Stimulated activated CD8-positive, alpha-beta memory T cell treated with anti-CD3 and anti-CD28 coated beads, Interleukin-7, amount 100 ng/mL, for 1 hour (primary cell): ENCODE measurements at places on chromosomes 5 and 9.

DNA sequence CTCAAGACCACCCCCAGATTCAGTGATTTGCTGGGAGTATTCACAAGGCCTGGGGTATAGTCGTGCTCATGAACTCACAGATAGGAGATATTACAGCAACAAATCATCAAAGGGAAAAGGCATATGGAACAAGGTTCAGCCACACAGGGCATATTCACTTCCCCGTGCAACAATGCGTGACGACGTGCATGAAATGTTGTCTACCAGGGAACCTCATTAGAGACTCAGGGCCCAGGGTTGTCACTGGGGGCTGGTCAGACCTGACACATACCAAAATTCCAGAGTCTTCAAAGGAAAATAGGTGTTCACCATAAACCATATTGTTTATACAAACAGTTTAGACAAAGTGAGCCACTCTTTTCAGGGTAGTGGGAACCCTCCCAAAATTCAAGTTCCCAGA is 212.4 kb downstream of the RFK start:
- no peak for DNase-seq

DNA sequence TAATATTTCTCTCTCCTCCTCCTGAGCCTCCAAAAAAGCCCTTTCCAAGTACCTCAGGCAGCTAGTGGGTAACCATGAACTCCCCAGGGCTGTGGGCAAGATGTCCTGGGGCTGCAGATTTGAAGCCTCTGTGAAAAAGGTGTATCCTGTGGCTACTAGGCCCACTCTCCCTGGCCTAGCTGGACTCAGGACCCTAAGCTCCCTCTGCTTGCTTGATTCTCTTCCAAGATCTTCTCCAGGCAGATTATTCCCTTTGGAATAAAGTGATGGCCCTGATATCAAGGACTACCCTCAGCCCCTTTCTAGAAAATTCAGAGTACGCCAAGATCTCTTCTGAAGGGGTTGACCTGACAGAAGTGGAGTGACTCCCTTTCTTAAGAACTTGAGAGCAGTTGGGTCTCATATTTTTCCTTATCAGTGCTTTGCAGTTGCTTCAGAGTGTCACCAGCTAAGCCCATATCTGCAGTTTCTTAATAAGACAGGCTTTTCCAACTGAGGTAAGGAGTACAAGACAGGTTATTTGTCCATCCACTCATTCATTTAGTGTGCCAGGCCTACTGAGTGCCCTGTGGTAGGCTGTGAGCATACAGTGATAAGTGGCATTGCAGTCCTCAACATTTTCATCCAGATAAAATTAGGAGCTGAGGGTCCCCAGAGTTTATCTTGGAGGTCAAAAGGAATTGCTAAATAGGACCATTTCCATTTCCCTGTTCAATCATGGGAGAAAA is 42.5 kb downstream of the CYSTM1 start:
- no peak for DNase-seq

- DNase-seq: no peak
Measured at GRCh38 chr5:39697881-39698280, 273.1 kb upstream of the DAB2 start.

- DNase-seq: no peak
Measured at GRCh38 chr5:172059661-172060100, 53.2 kb upstream of the FBXW11 start.

- DNase-seq: no peak
Measured at GRCh38 chr5:156019571-156020180, 307.3 kb upstream of the SGCD start.

- no peak for DNase-seq
Measured at GRCh38 chr5:126998201-126998631, 32.1 kb downstream of the MARCHF3 start.

- no peak for DNase-seq
Measured at GRCh38 chr5:72130351-72130761, 23.1 kb downstream of the MAP1B start.

DNA sequence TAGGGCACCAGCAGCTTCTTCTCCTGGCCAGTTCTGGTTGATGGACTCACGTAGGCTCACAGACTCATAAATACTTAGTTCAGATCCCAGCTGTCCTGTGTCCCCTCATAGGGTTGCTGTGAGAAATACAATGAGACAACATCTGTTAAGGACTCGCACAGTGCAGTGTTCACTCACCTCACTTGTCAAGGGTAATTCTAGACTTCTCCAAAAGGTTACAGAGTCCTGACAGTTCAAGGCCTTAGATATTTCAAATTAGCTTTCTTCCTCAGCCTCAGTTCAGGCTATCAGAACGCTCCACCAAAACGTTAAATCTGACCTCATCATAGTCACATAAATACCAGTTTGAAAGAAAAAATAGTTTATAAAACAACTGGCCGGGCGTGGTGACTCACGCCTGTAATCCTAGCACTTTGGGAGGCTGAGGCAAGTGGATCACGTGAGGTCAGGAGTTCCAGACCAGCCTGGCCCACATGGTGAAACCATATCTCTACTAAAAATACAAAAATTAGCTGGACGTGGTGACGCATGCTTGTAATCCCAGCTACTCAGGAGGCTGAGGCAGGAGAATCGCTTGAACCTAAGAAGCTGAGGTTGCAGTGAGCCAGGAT is 106.3 kb downstream of the UGCG start:
- DNase-seq: no peak

- DNase-seq: no peak
Measured at GRCh38 chr9:134068744-134069479, 1.1 kb upstream of the BRD3 start.

DNA sequence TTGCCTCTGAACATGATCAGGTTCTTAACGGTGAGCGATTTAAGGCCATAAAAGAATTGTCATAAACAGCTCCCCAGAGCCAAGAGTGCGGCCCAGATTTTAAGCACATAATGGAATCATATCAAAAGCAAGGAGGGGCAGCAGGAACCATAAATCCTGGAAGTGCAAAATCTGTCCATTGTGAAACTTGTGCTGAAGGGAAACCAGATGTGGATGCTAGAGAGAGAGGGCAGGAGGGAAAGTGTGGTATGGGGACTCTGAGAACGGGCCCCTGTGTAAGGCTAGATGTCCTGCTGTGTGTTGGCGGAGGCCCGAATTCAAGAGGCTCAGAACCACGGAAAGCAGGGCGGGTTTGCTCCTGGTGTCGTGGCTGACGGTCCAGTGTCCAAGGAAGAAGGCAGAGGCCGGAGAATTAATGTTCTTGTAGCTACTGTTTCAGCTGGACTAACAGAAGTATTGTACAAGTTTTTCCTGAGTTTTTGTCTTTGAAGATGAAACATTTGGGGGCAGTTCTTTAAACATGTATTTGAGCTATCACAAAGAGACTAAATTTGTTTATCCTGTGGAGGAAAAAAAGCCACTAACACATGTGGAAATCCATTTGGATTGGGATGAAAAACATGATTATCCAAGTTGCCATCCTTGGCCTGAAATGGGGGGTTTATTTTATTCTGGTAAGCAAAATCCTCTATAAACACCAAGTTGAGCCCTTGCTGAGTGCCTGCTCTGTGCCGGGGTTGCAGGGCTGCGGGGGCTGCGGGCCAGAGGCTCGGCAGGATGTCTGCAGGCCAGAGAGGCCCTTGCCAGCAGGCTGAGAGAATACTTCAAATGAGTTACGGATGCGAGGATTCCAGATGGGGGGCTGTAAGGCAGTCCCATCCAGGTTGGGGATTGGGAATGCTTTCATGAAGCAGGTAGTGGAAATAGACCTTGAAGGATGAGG is 9.2 kb upstream of the CXCL14 start:
- no peak for DNase-seq

DNA sequence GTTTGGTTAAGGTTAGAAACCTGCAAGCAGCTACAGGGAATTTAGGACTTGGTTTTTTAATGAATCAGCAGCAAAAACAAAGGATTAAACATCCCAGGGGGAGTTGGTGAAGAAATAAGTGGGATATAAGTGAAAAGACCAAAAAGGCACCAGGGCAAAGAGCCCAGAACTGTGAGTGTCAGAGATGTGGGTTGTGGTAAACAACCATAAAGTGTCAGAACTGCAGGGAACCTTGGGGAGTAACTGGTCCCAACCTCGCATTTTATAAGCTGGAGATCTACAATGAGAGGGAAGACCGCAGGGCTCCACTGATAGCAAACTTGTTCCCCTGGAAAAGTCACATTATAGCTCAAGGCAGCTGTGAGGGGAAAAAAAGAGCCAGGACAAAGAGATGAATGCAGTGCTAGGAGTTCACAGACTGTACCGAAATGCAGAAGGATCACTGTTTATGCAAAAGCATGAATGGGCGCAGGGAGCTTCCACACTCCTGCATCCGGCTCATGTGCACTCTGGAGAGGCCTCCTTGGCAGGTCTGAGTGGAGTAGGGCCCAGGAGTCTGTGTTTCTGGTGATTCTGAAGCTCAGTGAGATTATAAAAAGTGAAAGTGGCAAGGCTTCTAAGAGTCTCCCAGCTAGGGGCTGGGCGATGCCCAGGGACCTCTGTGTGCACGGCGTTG is 156.3 kb downstream of the GOLPH3 start:
- DNase-seq: no peak

DNA sequence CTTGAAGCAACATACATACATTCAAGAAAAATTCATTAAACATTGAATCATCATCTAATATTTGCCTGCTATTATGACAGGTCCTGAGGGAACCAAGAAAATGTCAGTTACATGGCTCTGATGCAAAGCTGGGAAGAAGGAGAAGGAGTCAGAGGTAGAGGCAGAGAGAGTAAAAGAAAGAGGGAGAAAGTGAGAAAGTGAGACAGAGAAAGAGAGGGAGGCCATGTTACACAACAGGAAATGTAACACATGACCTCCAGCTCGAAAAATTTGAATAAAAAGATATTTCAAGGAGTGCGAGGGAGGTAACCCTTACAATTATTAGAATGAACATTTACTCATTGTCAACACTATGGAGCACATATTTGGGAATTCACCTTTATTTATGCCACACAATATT is 189.7 kb downstream of the PDE4D start:
- no peak for DNase-seq

GRCh38 chr9:7756088-7756487 is 43.5 kb downstream of the DMAC1 start:
- no peak for DNase-seq

DNA sequence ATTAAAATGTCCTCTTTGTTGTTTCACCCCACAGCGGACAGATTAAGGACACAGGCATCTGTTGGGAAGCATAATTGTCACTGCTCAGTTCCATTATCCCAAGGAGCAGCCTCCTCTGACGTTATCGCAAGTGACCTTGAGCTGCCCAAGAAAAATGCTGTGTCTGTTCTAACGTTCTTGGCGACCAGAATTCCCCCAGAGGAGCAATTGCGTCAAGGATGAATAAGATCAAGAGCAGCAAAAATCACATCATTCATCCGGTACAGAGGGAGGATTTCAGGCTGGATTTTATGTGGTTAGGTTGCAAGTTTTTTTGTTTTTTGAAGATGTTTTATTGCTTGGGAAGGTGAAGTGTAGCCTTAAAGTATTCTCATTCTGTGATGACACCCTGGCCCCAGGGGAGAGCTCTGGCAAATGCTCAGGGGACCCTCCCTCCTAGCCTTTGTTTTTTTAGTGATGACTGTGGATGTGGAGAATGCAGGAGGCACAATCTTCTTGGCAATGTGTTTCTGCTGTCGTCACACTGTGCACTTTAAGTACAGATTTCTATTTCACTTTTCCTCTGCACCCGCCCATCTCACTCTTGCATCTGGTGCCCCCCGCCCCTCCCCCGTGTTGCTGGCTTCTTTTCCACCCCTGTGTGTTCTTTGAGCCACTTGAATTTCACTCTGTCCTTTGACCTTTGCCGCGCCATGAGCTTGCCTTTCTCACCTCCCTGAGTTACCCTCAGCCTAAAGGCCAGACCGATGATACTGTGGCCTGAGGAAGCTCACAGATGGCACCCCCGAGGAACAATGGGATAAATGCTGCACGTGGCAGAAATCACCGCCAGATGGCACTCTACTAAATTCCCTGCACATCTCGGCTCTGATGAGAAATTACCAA is 308.5 kb downstream of the RAB3C start:
- DNase-seq: peak; percentile 30

DNA sequence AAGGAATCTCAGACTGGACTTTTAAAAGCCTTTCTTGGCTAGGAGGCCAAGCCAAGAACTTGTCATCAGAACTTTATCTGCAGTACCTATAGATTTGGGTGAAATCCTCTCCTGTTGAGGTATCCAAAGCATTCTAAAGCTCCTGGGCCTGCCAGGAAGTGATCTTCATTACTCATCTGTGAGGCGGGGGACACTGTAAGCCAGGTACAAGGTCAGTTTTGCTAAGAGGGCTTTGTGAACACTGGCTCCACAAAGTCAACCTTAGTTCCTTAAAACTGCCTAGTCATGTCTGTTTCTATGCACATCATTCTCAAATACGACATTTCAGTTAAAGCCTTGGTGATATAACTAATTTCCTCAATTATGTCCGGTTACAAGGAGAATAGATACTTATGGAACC is 236.7 kb downstream of the PIK3R1 start:
- no peak for DNase-seq

DNA sequence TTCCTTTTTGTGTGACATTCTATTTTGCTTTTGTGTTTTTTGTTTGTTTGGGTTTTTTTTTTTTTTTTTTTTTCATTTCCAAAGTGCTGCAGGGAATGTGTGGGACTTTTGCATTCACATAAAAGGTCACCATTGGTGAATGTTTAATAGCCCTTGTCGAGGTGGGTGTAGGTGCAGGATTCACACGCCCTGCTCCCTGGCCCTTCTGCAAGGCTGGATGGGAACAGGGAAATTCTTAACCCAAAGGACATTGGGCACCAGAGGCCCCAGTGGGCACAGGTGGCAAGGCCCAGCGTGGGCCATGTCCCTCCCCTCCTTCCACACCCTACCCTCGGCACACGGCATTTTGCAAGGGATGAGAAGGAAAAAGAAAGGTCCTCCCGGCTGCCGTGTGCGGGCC is 50.4 kb upstream of the NOTCH1 start:
- no peak for DNase-seq

DNA sequence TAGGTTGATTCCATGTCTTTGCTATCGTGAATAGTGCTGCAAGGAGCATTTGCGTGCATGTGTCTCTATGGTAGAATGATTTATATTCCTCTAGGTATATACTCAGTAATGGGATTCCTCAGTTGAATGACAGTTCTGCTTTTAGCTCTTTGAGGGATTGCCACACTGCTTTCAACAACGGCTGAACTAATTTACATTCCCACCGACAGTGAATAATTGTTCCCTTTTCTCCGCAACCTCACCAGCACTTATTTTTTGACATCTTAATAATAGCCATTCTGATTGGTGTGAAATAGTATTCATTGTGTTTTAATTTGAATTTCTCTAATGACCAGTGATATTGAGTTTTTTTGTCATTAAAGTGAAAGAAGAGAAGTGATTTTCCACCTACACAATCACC is 18.5 kb downstream of the IFNA5 start:
- DNase-seq: no peak

- no peak for DNase-seq
Measured at GRCh38 chr9:128078504-128079434, 10.7 kb downstream of the SLC25A25 start.

- DNase-seq: no peak
Measured at GRCh38 chr5:60677850-60678664, 21.9 kb downstream of the DEPDC1B start.

DNA sequence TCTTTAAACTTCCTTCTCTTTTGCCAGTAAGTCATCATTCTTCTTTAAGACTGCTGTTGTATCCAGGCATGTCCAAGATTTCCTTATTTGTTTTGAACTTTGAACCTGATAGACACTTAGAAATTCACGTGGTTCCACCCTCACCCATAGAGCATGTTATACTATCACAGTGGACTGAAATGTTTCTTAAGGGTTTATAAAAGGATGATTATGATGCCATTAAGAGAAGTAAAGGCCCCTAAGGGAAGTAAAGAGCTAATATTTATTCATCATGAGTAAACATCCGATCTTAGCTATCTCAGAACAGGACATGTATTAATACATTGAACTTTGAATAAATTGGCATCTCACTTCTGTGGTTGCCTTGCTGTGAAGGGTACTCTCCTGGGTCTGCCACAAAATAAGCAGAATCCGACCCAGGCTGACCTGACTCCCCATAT is 49.8 kb downstream of the PRKACG start:
- DNase-seq: no peak

- DNase-seq: no peak
Measured at GRCh38 chr5:126400621-126401251, 22.5 kb upstream of the GRAMD2B start.
